ENCODE measurements at places on chromosomes 16 and 17. TPM values are rescaled to one million over a fixed set of nuclear protein-coding genes. Genes with fewer than 3 reads are reported as not detected.

Gene DNAH9
- total RNA-seq: 0.07 TPM

Gene MSL1
- 29.9 TPM for total RNA-seq

Gene ITGA2B
- 0.39 TPM for total RNA-seq

Gene P2RX1
- total RNA-seq: not detected

Gene RAP1GAP2
- 7.5 TPM for total RNA-seq

Gene BFAR
- 91.9 TPM for total RNA-seq

Gene KCNH6
- not detected for total RNA-seq

Gene SMTNL2
- not detected for total RNA-seq

Gene ZG16
- not detected for total RNA-seq

Gene MYH11
- not detected for total RNA-seq

Gene TBC1D28
- total RNA-seq: not detected

Gene SLC13A2
- total RNA-seq: not detected

Data from pulmonary artery endothelial cell (primary cell).